ENCODE measurements at places on chromosomes 1 and 21.

- DNase-seq, result no peak
Measured at GRCh38 chr1:90187323-90187585, 192.3 kb downstream of the ZNF326 start.

GRCh38 chr1:182910143-182910542 lies 42.8 kb downstream of the SHCBP1L start:
- DNase-seq, result no peak

DNA sequence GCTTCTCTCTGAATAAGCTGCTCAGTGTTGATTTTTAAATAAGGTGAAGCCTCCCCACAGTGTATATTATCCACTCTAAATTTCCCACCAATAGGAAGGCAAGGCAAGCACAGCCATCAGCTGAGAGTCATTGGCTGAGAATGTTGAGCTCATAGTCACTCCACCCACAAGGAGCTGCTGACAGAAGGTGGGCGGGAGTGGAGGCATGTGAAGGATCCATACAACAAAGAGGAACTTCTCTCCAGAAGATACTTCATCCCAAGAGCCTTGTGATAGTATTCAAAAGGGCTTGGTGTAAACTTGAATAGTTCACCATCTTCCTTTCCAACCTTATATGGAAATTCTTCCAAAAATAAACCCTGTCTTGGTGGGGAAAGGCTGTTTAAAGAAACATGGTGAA lies 42.8 kb downstream of the SAMD13 start:
- DNase-seq, result no peak

GRCh38 chr1:65765631-65766030 lies 27.1 kb upstream of the PDE4B start:
- no peak for DNase-seq

DNA sequence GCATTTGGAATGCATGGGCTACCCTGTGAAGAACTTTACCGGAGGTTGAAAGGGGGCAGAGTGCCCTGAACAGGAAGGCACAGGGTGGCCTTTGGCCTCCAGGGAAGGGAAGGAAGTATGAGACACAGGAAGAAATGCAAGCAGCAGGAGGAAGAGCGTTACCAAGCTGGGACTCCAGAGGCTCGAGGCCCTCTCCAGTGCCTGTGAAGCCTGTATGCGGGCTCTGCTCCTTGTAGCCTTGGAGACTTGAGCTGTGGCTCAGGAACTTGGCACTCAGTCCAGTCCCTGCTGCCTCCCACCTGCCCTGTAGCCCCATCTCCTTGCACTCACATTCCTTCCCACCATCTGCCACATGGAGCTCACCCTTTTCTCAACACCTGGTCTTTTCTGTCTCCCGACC lies 33.5 kb upstream of the RNF19B start:
- no peak for DNase-seq

DNA sequence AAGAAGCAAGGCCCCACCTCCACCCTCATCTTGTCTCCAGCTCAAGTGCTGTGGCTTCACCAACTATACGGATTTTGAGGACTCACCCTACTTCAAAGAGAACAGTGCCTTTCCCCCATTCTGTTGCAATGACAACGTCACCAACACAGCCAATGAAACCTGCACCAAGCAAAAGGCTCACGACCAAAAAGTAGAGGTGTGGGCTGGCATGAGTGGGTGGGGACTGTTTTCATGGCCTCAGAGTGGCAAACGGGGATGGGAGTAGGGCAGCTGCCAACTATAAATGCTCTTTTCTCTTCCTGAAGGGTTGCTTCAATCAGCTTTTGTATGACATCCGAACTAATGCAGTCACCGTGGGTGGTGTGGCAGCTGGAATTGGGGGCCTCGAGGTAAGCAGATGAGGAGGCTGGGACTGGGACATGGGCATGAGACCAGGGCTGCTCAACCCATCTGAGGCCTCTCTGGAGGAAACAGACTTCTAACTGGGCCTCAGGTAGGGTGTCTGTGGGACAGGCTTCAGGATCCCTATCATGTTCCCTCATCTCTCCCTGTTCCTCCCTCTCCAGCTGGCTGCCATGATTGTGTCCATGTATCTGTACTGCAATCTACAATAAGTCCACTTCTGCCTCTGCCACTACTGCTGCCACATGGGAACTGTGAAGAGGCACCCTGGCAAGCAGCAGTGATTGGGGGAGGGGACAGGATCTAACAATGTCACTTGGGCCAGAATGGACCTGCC lies 8.8 kb upstream of the P3R3URF start:
- no peak for DNase-seq

DNA sequence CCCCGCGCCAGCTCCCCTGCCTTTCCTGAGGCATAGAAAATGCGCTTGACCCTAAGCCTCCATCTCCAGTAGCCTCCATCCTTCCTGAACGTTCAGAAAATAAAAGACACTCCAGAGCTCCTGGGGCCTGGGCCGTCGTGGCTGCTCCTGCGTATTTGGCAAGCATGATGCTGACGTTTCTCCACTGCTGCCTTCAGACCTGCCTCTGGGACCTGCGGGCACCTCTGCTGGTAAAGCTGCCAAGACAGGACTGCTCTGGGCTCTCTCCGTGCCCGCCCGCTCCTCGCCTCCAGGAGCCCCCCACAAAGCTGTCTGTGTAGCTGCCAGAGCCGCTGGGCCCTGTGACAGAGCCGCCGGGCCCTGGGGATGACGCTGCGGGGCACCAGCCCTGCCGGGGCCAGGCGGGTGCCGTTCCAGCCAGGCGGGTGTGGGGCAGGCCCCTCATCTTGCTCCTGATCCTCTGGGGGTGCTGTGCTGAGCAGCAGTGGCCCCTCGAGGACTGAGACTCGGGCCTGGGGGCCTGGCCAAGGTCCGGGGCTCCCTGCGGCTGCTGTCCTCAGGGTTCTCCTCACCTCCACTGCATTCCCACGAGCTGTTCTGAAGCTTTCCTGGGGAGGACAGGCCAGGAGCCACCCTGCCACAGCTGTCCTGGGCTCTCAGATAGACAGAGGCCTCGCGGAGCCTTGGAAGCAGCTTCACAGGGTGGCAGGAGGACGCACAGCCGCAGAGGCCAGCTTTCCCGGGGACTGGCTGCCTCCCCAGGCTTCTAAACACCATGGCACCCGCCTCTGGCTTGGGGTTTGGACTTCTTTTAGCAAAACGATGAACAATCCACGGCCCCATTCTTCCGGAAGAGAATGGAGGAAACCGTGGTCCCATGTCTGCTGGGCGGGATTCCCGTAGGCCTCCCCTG lies 48.1 kb downstream of the MORN1 start:
- DNase-seq, result no peak

DNA sequence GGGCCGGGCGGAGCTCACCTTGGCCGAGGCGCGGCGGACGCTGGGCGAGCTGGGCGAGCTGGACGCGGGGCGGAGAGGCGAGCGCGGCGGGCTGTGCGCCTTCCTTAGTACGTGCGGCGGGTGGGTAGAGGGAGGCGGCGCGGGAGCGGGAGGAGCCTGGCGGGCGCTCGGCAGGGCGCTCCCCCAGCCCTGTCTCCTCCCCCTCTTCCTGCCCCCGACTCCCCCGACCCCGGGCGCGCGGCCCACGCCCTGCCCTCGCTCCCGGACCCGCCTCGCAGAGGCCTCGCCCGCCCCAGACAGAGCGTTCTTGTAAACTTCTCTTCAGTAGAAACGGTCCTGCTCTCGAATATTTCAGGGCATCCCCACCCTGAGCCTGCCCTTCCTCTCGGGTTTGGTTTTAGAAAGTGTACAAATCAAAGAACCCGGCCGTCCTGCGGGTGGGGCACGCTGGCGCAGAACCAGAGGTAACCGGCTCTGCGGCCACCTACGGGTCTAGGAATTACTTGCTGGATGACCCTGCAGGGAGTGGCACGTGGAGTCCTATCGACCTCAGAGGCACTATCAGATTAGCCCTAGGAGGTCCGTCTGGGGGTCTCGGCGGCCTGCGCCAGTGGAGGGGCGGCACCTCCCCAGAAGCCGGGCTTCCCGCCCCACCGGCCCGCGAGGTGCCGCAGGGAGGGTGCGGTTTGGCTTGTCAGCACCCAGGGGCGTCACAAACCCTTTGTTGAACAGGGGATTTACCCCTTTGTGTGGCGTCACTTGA lies at the start of gene S100A10:
S100A10 (minus strand) TSS at position 126 of the 763 bp plus-strand sequence. CDS start 7,629 bp downstream, outside the sequence.
- DNase-seq, result no peak

GRCh38 chr21:27725916-27726315 lies 759.0 kb upstream of the ADAMTS5 start:
- DNase-seq, result no peak

DNA sequence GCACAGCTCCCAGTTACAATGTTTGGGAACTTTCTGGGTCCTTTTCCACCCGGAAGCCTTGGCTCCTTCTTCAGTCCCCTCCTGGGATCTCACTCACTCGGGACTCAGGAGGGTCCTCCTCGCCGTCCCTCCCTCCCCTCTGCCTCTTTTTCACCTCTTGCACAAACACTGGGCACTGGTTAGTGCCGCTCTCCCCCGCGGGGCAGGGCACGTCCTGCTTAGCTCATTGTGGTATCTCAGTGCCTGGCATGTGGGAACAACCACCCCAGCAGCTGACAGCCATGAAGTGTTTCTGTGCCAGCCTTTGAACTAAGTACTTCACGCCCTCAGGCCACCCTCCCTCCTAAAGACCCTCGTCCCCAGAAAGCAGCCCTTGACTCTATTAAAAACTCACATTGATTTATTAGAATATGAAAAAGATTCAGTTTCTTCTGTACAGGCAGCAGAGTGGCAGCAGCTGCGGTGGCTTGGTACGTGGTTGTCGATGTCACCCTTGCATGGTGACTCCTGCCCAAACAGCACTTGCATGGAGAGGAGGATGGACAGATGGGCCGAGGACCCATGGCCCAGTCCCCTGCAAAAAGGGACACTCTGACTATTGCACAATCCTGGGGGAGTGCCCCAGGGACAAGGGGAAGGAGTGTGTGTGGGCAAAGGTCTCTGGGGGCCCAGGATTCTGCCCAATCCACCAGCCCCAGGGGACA lies 56.3 kb downstream of the SLC9A1 start:
- no peak for DNase-seq

GRCh38 chr1:95384567-95384966 lies 150.6 kb downstream of the RWDD3 start:
- DNase-seq, result no peak

- no peak for DNase-seq
Measured at GRCh38 chr1:212858461-212859265, 588 bp downstream of the FLVCR1 start.

GRCh38 chr21:42047821-42048613 lies 23.1 kb upstream of the UMODL1 start:
- DNase-seq, result no peak

DNA sequence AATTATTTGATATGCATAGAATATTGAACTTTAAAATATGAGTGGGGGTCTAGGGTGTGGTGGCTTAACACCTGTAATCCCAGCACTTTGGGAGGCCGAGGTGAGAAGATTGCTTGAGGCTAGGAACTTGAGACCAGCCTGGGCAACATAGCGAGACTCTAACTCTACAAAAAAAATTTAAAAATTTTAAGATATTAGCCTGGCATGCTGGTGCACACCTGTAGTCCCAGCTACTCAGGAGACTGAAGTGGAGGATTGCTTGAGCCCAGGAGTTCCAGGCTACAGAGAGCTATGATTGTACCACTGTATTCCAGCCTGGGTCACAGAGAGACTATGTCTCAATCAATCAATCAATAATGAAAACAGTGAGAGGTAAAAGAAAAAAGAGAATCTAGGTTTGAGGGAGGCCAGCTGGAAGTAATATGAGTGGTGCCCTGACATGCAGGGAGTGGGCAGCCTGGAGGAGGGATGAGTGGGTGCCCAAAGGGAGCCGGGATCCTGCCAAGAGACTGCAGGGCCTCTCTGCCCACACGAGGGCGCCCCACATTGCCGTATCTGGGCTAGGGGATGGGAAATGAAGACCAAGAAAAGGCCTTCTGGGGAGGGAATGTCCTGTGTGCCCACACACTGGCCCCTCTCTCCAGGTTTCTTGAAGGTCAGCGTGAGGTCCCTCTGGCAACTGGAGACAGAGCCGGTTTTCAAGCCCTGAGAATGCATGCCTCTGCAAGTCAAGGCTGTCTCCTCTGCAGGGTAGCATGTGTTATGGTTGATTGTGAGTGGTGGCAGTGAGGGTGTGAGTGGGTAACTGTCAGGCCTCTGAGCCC lies 93.9 kb upstream of the PPM1J start:
- no peak for DNase-seq

GRCh38 chr1:213876531-213876930 lies 111.2 kb upstream of the PROX1 start:
- no peak for DNase-seq

Data from SIG-M5 (cell line).